ENCODE measurements at places on chromosomes 7 and 10.

- DNase-seq, result no peak
These were observed 26.3 kb upstream of the TSPAN33 start for GRCh38 chr7:129118182-129118581.

DNA sequence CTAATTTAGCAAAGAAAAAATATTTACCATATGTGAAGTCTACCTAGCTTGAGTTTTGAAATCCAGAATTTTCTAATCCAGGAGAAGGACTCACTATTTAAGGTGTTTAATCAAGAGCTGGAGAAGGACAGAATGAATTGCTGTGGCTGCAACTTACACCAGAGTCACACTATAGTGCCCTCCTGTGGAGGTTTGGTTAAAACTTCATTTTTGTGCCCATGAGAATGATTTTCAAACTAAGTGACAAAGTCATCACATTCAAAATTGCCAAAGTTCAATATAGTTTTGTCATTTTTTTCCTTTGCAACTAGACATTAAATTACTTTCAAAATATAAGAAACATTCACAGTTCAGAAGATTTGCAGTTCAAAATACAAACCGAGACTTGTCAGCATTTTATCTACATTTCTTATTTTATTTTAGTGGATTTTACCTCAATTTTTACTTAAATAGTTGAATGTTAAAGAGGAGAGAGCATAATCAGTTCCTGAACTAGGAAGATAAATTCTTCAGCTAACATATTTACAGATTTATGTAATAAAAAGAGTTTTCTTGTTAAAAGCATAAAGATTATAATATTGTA, 70.7 kb downstream of the CABCOCO1 start:
- DNase-seq, result peak; percentile 79

DNA sequence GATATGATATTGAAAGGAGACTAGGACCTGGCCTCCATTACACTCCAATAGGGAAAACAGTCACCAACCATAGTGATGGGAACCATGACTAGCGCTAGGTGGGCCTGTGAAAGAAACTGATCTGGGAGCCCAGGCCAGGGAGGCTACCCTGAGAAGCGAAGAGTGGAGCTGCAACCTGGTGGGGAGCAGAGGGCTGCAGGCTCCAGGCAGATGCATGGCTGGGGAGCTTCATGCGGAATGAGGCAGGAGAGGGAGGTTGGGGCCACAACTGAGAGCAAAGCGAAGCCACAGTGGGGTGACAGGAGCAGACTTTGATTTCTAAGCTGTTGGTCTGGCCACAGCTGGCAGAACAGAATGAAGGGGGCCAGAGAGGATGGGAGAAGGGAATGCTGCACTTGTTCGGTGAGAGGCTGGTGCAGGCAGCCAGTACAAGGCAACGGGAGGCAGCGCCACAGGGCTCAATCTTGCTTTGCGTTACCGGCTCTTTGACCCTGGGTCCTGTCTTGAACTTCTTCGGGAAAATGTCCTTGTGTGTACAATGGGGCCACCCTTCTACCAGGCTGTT, 88.4 kb downstream of the TACC2 start:
- DNase-seq, result no peak

GRCh38 chr7:128039544-128039953, 8.3 kb upstream of the LRRC4 start:
- peak; percentile 94 for DNase-seq

DNA sequence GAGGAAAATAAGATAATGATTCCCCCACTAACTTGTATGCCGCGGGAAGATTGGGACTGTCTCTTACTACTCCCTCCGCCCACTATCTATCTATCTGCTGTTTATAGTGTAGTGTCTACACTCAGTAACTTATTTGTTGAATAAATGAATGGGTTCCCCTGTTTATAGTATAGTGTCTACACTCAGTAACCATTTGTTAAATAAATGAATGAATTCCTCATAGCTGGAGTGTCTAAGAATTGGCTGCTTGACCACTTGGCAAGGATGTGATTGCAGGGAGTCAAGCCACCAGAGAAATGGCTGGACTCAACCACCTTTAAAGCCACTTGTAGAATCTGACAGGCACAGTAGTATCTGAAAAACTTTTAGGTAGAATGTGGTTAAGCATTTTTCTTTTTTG, 147.1 kb downstream of the TRIL start:
- DNase-seq, result no peak

- no peak for DNase-seq
These were observed 61.2 kb downstream of the PRKCQ start for GRCh38 chr10:6518791-6519429.

DNA sequence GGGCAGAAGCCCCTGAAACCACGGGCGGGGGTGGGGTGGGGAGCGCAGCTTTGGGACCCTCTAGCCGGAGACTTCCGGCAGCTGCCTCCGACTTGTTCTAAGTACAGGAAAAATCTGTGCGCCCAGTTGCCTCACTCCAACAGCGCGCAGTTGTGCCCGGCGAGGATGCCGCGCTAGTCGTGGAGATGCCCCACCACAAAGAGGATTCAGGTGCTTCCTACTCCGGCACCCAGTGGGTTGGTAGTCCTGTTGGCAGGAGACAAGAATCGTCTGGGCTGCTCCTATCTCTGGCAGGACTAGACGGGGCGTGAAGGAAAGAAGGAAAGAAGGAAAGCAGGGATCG, 465 bp upstream of the NPY start:
- DNase-seq, result no peak

GRCh38 chr7:66326501-66327215, 121.5 kb downstream of the TPST1 start:
- DNase-seq, result peak; percentile 56

- peak; percentile 69 for DNase-seq
These were observed 8.0 kb upstream of the BEND7 start for GRCh38 chr10:13536674-13537366.

GRCh38 chr10:52757773-52758172, 14.8 kb downstream of the MBL2 start:
- DNase-seq, result no peak

GRCh38 chr7:90758933-90759562, 162.9 kb downstream of the CDK14 start:
- no peak for DNase-seq

DNA sequence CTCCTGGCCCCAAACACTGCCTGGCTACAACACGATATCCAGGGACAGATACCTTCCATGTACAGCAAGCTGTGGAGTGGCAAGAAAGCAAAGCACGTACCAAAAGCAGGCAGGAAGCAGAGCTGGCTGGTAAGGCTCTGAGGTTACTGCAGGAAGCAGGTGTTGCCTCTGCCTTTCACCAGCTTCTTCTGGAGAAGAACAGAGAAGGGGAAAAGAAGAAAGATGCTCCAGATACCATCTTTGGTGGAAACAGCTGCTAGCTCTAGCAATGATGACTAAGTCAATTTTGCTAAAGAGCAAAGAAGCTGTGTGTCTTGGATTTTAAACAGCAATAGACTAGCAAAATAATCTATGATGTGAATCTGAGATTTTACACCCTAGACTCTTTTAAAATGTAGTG, 34.9 kb upstream of the PRSS1 start:
- no peak for DNase-seq

GRCh38 chr7:96069401-96069800, 252.5 kb downstream of the SLC25A13 start:
- peak; percentile 77 for DNase-seq

GRCh38 chr7:7802531-7802930, 84.1 kb upstream of the RPA3 start:
- DNase-seq, result no peak

- DNase-seq, result peak; percentile 59
These were observed 48.4 kb downstream of the TES start for GRCh38 chr7:116258734-116259133.

GRCh38 chr7:33710608-33711007, 194.7 kb upstream of the BMPER start:
- DNase-seq, result no peak
